ENCODE measurements at places on chromosomes 3 and 15.

DNA sequence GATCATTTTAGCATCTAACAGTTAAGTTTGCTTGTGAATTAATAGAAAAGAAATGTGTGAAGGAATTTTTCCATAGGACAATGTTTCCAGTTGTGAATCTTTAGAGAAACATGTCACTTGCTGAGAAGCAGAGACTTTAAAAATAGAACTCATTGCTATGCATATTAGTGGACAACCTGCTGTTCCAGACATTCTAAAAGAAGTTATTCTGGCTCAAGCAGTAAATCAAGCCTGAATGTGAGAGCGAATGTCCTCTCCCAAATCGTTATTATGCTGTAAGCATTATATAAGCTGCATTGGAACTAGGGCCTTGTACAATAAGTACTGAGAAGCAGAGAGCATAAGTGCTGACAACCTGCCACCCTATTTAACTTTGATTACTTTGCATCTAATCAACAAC lies 990.9 kb downstream of the PLOD2 start:
- no peak for DNase-seq

DNA sequence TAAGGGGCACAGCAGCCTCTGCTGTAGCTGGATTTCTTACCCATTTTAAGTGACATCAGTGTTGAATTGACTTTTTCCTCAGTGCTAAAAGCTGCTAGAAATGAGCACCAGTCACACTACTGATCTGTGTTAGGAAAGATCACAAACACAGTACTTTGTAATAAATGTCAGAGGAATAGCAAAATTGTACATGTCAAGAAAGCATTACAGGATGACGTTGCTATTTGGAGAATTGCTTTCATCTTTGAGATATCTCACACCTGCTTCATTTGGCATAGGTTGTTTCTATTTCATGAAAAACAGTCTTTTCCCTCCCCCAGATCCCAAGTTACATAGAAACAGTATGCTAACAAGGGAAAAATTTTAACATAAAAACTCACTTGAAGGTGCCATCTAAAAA lies 77.8 kb downstream of the SLC25A26 start:
- DNase-seq: no peak

- no peak for DNase-seq
These were observed 37.9 kb downstream of the CLK3 start for GRCh38 chr15:74653426-74654102.

- no peak for DNase-seq
These were observed 52.7 kb upstream of the LMOD3 start for GRCh38 chr3:69174871-69175737.

DNA sequence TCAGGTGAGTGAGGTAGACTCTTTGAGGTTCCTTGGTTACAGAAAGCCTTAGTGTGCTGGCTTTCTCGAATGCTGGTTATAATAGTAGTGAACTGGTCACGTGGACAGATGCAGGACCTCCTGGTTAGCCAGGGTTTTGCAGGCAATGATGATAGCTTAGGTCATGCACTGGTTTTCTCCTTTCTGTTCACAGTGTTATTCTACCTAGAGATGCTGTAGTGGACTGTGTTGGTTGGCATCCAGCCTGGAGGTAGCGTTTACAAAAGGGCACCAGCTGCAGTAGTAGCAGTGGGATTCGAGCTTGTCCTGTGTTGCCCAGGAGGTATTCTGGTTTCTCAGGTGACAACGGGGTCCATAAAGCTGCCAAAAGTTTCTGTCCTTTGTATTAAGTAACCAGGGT lies 27.0 kb downstream of the PCCB start:
- DNase-seq: peak; percentile 89

- peak; percentile 10 for DNase-seq
These were observed 63.1 kb downstream of the PRKAR2A start for GRCh38 chr3:48784426-48785120.

GRCh38 chr3:33749546-33750210 lies 31.6 kb upstream of the CLASP2 start:
- no peak for DNase-seq
